ENCODE measurements at places on chromosomes 16 and 17.

DNA sequence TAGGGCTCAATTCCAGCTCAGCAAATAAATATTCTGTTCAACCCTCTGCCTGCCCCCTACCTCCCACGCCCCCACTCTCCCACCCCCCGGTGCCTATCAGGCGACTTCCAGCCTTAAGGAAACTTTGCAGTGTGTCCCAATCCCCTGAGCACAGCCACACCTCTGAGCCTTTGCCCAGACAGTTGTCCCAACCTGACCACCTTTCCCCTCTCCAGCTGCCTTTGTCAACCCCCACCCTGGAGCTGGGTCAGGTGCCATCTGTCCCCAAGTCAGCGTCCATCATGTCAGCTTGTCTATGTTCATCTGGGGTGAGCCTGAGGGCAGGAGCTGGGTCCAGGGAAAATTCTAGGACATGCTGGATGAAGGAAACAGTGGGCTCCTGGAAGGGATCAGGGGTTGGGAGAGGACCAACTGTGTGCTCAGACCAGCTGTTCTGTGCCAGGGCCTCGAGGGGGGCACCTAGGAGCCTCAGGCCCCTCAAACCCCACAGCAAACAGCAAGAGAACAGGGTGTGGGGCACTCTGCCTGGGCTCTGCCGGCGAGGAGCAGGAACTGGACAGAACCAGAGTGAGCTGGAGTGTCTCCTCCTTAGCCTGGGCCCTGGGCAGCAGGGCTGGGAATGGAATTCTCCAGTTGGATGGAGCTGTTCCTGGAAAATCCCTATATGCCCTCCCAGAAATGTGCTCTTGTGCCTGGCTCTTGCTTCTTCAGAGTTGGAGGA is 17.8 kb downstream of the CDH16 start:
- DNase-seq = no peak

DNA sequence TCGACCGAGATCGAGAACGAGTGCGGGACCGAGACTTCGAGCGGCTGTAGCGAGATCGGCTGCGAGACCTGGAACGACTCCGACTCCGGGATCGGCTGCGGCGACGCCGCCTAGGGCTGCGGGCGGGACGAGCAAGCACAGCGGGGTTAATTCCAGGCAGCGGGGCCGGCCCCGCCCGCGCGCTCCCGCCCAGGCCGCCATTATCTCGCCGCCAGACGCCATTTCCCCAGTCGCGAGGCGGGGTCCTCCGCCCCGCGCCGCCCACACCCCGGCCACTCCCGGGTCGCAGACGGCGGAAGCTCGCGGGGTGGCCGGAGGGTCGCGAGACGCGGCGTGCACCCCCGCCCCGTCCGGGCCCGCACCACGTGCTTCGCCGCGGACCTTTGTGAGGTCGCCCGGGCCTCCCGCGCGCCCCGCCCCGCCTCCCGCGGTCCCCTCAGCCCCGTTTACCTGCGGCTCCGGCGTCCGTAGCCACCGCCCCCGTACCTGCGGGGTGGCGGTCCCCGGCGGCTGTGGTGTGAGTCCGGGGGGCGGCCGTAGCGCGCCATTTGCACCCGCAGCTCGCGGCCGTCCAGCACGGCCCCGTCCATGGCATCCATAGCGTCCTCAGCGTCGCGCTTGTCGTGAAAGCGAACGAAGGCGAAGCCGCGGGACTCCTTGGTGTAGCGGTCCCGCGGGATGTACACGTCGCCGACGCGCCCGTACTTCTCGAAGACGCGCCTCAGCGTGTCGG is 616 bp downstream of the SRSF2 start:
- DNase-seq = peak; percentile 56

DNA sequence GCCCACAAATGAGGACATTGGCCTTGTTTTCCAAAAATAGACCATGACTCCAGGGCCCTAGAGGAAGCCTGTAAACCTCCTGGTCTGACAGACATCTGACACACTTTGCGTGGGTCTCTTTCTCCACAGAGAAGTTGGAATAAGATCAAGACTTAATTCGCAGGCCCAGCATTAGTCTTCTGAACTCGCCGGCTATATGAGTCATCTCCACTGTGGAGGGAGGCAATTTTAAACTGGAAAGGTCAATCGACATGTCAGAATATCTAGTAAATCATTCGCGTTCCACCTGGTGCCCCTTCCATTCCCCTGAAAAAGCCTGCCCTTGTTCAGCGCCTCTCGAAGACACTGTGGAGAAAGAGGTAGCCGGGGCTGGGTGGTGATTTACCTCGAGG is 140.1 kb downstream of the CLEC16A start:
- peak; percentile 91 for DNase-seq

GRCh38 chr16:66271074-66272060 is 95.1 kb upstream of the CDH5 start:
- DNase-seq = peak; percentile 24

DNA sequence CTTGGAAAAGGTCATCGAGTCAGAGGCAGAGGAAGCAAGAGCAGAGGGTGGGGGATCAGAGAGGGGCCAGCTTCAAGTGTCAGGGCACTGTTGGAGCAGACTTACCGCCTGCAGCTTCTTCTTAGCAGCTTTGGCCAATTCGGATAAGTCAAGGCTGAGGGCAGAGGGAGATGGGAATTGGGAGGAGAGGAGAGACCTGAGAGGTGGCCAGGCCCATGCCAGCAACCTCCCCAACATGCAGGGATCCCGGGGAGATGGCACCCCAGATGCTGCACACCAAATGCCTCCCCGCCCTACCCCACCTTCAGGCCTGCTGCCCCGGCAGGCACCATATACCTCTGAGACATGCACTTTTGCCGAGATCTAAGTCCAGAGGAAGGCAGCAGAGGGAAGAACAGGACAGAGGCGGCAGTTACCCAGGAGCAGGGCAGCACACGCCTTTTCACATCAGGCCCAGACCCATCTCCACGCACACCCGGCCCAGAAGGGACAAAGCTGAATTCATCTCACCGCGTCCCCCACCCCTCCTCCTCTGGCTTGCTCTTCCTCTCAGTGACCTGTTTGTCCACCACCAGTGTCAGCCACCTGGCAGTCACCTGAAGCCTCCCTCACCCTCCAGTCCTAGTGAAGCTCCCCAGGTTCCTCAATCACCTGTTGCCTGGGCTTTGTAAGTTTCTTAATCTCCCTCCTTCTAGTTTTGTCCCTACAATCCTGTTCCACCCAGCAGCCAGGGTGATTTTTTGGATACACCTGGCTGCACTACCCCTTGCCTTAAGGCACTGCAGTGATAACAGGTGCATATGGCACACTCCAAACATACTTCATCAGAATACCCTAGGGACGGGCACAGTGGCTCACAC is 10.4 kb downstream of the TP53I13 start:
- DNase-seq = no peak

DNA sequence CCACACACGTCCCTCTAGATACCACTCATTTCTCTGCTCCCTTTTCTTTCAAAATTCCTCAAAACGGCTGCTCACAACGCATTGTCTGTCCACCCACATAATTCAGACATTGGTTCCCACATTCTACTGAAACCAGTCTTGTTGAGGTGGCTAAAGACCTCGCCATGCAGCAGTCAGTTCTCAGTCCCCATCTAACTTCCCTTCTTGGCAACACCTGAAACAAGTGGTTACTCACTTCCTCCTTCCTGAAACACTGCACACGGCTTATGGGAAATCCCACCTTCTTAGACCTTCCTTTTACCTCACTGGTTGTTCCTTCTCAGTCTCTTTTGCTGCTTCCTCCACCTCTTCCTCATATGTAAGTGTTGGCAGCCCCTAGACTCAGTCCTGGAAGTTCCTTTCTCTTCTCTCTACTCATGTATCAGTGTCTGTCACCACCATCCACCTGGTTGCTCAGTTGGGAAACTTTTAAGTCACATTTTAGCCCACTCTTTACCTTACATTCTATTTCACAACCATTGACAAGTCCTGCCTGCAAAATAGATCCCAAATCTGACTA is 277.1 kb downstream of the CEP112 start:
- no peak for DNase-seq

DNA sequence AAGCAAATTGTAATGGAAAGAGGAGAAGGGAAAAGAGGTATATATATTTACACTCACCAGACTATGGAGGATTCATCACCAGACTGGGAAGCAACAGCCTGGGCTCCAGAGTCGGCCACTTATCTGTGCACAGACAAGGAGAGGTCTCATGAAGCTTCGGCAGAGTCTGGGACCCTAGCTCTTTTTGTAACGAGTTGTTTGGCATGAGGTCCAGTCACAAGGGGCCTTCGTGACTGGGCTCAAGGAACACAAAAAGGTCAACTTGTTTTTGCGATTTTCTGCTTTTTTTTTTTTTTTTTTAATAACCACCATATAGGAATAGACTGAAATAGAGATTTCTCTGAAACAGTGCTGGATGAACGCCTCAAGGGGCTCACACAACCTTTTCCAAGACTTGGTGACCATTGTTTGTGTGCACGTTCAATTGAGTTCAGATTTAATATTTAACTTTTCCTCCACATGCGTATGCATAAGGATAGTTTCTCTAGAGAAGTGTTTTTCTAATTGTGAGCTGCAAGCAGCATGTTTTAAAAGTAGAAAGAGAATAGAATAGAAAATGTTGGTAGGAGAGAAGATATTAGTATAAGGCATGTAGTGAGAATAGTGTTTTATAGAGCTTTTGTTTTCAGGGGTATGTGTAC is 25.8 kb downstream of the BPTF start:
- DNase-seq = no peak

GRCh38 chr17:27980043-27980442 is 62.4 kb upstream of the NLK start:
- peak; percentile 75 for DNase-seq

DNA sequence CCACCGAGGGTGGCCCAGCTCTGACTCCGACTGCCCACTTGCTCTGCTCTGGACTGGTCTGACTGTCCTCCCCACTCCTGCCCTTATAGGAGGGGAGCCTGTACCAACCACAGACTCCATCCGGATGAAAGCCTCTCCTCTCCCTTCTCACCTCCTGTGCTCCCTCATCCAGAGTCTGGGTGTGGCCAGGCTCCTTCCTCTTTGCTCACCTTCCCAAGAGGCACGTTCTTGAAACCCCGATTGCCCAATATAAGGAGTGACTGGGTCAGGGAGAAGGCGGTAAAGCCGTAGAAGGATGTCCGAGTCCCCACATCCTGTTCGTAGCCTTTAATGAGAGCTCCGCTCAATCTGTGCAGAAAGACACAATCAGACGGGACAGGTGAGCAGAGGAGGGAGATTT is 17.1 kb downstream of the ST6GALNAC1 start:
- no peak for DNase-seq

- DNase-seq = peak; percentile 42
Measured at GRCh38 chr17:79400989-79401703, 209.7 kb downstream of the RBFOX3 start.

DNA sequence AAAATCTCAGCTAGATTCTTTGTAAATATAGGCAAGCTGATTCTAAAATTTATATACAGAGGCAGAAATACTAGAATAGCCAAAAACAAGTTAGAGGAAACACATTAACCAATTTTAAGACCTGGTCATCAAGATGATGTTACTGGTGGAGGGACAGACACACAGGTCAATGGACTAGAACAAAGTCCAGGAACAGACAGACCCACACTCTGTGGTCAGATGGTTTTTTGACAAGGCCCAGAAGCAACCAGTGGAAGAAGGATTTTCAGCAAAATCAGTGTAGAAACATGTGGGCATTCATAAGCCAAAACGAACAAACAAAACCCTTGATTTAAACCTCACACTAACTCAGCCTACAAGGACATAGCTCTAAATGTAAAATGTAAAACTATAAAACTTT is 99.7 kb upstream of the METRNL start:
- DNase-seq = no peak

- no peak for DNase-seq
Measured at GRCh38 chr17:44653384-44653783, 2.9 kb upstream of the MEIOC start.

GRCh38 chr16:79902351-79902750 is 301.8 kb upstream of the MAF start:
- peak; percentile 7 for DNase-seq

DNA sequence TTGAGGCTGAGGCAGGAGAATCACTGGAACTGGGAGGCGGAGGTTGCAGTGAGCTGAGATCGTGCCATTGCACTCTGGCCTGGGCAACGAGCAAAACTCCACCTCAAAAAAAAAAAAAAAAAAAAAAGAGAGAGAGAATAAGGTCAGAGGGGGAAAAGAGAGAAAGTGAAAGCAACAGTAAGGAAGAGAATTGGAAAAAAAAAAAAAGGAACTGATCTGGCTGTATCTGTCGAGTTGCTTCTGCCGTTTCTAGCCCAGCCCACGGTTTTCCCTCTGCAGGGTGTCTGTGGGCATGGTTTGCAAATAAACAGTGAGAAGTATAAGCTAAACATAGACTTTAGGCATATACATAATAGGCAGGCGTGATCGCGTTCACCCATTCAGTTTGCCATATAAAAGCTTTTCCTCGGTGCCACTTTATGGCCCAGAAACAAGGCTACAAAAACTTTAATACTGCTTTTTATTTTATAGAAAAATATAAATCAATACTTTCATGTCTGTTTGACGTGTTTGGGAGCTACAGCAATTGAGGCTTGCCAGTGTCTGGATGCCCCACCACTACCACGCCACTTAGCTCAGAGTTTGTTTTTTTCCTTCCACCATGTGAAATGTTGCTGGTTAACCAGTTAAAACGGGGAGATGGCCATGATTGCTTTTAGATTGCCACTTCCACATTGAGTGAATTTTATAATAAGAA is 436.7 kb downstream of the MAF start:
- no peak for DNase-seq

DNA sequence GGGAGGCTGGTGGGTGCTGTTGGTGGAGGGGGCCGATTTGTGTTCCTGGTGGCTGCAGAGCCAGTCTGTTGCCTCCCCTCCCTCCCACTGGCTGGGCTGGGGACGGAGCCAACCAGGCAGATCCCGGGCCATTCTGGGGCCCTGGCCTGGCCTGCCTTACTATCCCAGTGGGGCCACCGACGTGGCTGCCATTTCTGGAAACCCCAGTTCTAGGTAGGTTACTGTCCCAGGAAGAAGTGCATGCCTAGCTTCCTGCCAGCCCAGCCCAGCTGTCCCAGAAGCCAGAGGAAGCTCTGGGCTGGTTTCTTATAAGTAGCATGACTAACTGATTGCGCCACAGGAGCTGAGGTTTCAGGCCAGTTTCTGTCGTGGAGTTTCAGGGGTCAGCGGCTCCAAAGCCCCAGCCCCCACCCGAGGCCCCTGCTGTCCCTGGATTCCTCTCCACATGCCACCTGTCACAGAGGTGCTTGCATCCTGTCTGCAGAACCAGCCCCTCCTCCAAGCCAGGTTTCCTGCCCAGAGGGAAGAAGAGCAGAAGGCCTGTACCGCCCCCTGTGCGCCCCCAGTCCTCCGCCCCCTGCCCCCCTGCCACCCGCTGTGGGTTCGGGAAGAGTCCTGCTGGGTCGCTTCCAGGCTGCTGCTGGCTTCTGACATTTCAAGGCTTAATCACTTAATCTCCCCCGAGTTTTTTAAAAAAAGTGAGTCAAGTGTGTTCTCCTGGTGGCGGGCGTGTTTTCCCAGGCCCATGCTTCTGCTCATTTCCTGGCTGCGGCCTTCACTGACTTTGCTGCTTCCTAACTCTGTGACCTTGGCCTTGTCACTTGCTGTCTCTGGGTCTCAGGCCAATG is 13.2 kb downstream of the IL4R start:
- peak; percentile 92 for DNase-seq

- DNase-seq = no peak
Measured at GRCh38 chr17:79657036-79657435, 46.2 kb upstream of the RBFOX3 start.

DNA sequence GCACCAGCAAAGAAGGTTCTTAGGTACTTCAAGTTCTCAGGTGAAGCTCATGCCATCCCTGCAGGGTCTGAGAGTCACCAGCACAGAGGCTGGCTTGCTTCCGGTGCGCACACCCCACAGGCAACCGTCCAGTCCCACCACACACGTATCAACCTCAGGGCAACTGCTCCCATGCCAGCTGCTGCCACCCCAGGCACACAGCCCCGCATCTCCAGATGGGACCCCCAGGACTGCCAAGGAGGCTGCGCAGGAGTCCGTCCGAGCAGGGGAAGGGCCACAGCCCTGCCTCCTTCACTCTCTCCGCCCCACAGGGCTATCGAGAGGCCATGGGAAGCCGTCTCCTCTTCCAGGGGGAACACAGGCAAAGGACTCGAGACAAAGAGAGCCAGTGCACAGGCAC is 13.3 kb downstream of the KIFC3 start:
- no peak for DNase-seq

Measured in fibroblast of upper back skin (primary cell).